Fibroblast of the conjunctiva (primary cell): ENCODE measurements at places on chromosomes 12 and 14.

- no peak for DNase-seq
Observed at GRCh38 chr12:47378222-47378582, 298.4 kb upstream of the AMIGO2 start.

DNA sequence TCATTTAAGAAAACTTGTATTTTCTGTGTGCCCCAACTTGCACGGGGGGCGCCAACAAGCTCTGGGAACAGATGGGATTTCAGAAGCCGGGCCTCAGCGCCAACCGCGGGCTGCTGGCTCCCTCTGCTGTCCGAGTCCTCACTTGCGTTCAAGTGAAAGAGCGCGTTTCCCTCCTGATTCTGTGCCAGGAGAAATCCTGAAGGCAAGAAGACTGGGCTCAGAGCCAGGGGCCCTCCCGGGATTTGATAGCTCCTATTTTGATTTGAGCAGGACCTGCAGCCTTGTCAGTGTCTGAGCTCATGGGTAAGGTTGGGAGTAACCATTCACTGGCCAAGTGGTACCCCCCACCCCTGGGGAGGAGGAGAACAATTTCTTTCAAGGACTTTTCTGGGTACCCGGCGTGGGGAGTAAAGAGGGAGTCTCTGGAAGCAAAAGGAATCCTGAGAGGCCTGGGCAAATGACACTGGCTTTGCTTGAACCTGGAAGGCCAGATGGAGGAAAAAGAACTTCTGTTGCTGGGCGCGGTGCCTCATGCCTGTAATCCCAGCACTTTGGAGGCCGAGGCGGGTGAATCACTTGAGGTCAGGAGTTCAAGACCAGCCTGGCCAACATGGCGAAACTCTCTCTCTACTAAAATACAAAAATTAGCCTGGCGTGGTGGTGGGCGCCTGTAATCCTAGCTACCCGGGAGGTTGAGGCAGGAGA, 179.0 kb upstream of the RGS6 start:
- DNase-seq, result peak; percentile 85

- DNase-seq, result no peak
Observed at GRCh38 chr12:98343002-98343567, 172.3 kb upstream of the TMPO start.

- DNase-seq, result no peak
Observed at GRCh38 chr12:68461645-68462044, 129.5 kb upstream of the MDM1 start.

DNA sequence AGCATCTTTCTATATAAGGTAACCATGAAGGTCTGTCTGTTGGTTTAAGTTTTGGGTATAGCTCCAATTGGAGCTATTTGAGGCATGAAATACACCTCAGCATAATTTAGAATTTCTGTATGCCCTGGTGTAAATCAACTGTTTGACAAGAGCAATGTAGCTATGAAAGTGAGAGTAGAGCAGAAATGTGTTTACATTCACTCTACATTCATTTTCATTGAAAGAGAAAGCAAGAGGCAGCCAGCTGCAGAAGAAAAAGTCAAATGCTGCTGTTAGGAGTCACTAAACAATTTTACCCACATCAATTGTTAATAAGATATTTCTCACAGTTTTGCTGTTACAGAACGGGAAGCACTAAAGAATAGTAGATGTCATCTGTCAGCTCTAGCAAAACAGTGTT, 252.5 kb downstream of the SLC6A15 start:
- no peak for DNase-seq

DNA sequence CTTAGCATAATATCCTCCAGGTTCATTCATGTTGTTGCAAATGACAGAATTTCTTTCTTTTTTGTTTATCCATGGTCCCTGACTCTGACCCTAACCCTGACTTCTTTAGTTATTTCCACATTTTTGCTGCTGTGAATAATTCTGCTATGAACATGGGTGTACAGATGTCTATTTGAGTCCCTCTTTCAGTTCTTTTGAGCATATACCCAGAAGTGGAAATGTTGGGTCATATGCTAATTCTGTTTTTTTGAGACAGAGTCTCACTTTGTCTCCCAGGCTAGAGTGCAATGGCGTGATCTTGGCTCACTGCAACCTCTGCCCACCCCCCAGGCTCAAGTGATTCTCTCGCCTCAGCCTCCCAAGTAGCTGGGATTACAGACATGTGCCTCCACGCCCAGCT, 33.1 kb downstream of the KNTC1 start:
- no peak for DNase-seq

DNA sequence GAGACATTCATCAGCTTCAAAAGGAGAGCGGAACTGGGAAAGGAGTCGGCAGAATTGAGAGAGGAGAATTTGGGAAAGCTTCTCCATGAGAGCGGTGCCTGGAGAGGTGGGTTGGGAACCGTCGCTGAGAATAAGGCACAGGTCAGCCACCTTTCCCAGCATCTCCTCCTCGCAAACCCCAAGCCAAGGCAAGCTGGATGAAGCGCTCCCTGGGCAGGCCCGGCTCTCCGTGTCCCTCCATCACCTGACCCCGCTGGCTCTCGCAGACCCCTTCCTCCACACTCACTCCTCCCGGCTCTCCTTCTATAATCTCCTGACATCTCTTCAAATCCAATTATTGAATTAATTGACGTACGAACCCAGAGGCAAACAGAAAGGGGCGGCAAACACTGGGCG, 18.9 kb upstream of the ATP5MC2 start:
- DNase-seq, result no peak

- no peak for DNase-seq
Observed at GRCh38 chr14:97850466-97850865, 1053.3 kb downstream of the VRK1 start.

DNA sequence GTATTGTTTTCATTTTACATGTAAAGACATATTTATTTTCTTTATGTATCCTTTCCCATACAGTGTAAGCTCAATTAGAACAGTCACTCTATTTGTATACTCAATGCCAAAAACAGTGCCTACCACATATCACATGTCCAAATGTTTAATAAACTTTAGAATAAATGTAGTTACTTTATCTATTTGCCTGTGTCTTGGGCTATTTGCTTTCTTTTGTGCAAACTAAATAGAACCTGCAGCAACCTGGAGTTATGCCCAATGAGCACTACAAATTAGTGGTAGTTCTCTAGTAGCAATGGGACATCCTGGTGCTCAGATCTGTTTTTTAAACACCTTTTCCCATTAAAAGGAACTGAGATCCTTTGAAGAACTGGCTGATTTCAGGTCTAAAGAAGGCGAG, 186.7 kb downstream of the PPFIA2 start:
- DNase-seq, result no peak

GRCh38 chr14:103527408-103528145, 1.4 kb upstream of the TRMT61A start:
- no peak for DNase-seq

GRCh38 chr12:39902821-39903220, 203.1 kb downstream of the SLC2A13 start:
- no peak for DNase-seq

DNA sequence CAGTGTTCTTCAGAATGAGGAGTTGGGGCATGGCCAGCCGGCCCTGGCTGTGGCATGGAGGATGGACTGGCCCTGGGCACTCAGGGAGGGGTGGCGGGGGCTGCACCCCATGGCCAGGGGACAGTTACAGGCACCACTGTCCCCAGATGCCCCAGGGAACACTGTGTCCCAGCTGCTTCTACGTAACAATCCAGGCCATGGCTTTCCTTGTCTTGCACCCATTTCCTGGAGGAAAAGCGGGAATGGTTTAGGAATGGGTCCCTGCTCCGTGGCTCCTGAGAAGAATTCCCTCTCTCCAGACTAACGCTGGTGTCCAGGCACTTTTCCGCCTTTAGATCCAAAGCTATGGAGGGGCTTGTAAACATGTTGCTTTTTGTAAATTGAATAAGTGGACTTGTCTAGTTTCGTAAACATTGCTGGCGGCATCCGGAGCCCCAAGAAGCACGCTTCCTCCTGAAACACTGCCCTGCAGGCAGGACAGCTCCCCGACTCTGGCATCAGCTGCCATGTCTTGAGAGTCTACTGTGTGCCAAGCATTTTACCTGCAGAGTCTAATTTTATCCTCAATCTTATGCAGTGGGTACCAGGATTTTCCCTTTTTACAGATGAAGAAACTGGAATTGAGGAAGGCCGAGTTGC, 238.3 kb downstream of the SLC41A2 start:
- no peak for DNase-seq

DNA sequence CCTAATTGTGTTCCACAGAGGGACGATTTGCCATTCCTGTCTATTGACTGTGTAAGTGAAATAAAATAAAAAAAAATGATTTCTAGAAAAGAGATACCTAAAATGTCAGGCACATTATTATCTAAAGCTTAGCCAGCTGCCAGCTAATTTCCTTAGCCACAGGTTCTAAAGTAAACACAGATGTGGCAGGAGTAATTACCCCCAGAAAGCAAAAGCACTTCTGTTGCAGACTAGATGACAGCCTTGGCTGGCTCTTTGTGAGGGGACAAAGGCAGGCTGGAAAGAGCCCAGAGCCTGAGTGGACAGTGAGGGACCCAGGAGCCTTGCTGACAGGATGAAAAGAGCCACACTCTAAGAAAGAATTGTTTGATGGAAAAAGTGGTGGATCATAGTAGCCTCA, 418.1 kb downstream of the LRIG3 start:
- no peak for DNase-seq

- DNase-seq, result no peak
Observed at GRCh38 chr12:118645219-118645618, 268.9 kb downstream of the SUDS3 start.

DNA sequence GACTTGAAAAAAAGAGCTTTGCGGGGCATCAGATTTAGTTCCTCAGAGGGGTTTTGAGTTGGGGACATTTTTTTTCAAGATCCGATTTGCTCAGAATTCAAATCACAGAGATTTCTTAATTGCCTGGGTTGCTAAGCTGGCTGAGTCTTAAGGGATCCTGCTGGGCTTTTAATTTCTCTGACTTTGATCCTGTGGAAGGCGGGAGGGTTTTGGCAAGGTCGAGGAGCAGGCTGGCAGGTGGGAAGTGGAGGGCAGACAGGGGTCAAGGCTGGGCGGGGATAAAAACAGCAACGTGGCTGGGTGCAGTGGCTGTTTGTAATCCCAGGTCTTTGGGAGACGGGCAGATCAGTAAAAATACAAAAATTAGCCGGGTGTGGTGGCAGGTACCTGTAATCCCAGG, 33.5 kb upstream of the CCDC63 start:
- no peak for DNase-seq

DNA sequence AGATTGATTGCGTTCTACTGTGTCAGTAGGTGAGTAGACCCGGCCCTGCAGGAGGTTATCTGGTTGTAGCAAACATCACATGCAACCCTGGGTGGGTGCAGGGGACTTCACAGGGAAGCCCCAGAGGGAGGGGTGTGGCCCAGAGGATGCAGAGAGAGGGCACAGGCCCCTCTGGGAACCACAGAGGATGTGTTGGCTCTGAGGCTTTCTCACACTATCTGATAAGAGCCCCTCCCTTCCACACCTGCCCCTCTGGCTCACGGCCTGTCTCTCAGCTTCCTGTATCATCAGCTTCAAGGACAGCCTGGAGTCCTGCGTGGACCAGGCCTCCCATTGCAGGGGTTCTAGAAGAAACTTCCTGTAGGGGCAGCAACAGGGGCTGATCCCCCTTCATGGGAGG, 101.9 kb downstream of the RIN3 start:
- no peak for DNase-seq

DNA sequence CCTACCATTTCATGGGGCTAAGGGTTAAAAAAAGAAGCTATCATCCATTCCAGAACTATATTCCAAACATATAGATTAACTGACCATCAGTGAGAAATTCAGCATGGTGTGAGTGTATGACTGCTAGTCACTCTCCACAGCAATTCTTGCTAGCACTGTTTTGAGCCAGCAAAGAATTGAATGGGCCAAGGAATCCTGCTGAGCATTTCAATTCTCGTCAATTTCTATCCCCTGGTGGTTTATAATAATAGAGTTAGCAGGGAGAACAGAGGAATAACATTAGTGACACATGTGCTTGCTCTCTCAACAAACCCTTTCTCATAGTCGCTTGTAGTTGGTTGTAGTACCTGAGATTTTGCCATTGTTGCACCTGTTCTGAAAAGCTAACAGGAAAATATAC, 7.2 kb downstream of the MBIP start:
- no peak for DNase-seq

GRCh38 chr14:59036134-59036533, 152.3 kb upstream of the DAAM1 start:
- no peak for DNase-seq

GRCh38 chr12:106551410-106551809, 31.4 kb upstream of the RFX4 start:
- no peak for DNase-seq

DNA sequence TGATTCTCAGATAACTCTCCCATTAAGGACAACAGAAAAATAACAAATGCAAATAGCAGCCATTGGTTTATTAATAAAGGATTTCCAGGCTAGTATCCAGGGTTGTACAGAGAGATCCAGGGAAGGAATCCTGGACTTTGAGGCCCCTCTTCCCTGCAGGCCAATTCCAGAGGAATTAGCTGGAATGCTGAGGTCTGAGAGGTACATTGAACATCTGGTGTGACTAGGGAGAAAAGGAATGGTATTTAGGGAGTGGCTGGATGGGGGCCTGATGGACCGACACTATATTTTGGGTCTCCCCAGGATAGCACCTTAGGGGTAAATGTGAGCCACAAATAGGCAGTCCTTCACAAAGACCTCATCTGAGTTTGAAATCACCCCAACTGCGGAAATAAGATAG, 924.5 kb downstream of the AACS start:
- DNase-seq, result no peak

DNA sequence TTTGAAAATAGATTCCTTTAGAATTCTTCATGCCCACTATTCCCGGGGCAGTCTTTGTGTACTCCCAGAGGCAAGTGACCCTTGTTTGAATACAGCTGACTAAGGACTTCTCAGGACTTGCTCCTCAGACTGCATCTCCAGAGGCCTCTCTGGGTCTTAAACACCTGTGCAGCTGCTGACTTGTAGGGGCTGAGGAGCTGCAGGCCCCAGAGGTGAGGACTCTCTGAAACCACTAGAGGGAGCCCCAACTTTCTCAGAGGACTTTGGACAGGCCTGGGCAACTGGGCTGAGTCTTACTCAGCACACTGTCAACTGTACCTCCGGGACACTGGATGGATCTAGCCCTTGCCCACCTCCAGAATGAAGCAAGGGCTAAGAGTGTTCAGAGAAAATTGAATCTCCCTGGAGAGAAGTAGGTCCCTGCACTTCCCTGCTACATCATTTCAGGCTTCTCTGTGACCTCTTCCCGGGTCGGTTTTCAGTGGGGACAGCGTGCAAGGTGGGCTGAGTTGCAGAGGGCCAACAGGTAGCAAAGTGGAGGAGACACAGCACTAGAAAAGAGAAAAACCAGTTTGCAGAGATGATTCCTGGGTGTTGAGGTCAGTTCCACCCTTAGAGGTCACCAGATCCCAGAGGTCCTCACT, 164.6 kb downstream of the TMEM117 start:
- peak; percentile 9 for DNase-seq

- DNase-seq, result no peak
Observed at GRCh38 chr12:14188744-14189143, 176.7 kb upstream of the ATF7IP start.
